ENCODE measurements at places on chromosomes 7 and 10. TPM values are rescaled to one million over a fixed set of nuclear protein-coding genes. Genes with fewer than 3 reads are reported as not detected.

Gene PVRIG
- total RNA-seq: not detected

Gene RSPH10B2
- total RNA-seq: 1.0 TPM

Gene MEST
- 186 TPM for total RNA-seq

Gene NEUROD6
- total RNA-seq: not detected

Gene CYCS
- total RNA-seq: 127 TPM

Gene ADAM12
- 18.4 TPM for total RNA-seq

Gene CAMK2B
- total RNA-seq: 55.1 TPM

Gene ZNF467
- 1.4 TPM for total RNA-seq

Gene ARHGEF35
- 0.69 TPM for total RNA-seq

Gene HMX2
- not detected for total RNA-seq

Gene TUBAL3
- not detected for total RNA-seq

Gene RASA4B
- 40.1 TPM for total RNA-seq

Gene CYP2C19
- total RNA-seq: not detected

Gene CALN1
- total RNA-seq: 3.5 TPM

Gene GRM3
- total RNA-seq: not detected

Gene NODAL
- total RNA-seq: not detected

Gene GARIN1A
- 8.2 TPM for total RNA-seq

Gene CNNM1
- 0.10 TPM for total RNA-seq

Gene SCRN1
- total RNA-seq: 168 TPM

Gene NKX1-2
- total RNA-seq: 0.59 TPM

- DNase-seq: no peak
Observed at GRCh38 chr10:1101946-1102345, 45.8 kb downstream of the WDR37 start.

DNA sequence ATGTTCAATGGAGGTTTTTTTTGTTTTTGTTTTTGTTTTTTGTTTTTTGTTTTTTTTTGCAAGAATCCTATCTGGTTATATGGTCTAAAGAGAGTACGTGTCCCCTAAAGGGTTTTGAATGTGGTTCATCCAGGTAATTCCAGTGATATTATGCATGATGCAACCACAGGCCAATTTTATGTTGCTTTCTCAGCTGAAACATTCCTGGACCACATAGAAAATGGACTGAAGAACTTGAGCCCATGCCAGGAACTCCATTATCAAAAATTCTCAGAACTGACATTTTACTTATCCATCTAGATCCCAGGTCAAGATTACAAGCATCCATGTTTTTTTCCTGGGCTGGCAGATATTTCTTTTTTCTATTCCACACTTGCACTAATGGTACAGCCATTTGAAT, 11.5 kb upstream of the MINDY3 start:
- no peak for DNase-seq

DNA sequence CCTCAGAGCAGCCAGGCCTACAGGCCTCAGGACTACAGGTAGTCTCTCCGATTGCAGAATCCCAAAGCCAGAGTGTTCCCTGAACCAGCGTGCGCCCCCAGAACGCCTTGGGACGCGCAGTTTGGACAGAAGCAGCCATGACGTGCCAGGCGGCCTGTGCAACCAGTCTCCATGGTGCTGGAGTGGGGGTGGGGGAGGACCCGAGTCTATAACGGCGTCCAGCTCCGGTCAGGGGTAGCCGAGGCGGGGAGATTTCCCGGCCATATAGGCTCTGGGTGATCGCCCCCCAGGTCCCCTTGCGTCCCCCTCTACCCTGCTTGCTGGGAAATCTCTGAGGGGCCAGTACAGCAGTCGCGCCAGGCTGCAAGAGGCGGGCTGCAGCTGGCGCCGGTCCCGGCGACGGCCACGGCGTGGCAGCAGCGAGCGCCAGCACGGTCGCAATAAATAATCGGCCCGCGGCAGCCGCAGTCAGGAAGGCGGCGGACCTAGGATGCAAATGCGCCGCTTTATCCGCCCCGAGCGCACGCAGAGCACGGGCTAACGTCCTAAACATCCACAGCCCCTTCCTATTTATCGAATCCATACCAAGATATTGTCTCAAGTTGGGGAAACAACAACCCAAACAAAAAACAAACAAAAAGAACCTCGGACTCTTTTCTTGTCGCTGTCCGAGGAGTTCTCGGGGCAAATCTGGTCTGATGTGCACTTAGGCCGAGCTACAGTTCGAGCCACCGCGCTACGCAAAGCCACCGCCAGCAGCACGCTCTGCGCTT, 1.6 kb downstream of the HOXA3 start:
- DNase-seq: peak; percentile 85

DNA sequence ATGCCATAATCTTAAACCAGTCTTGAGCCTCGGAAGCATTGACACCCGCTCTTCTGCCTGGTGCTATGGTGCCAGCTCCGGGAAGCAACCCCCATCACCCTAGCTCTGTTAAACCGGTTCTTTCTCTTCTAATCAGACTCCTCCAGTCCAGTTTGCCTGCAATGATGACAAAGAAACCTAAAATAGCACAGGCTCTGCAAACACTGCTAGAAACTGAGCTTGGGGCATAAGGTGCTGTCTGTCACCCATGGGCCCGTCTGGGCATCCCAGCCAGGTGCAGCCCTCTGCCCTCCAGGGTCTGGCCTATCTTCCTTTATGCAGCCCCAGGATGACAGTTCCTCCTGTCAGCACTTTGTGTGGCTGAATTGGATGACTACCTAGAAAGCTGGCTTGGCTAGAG, 14.2 kb upstream of the CAMK2G start:
- no peak for DNase-seq

DNA sequence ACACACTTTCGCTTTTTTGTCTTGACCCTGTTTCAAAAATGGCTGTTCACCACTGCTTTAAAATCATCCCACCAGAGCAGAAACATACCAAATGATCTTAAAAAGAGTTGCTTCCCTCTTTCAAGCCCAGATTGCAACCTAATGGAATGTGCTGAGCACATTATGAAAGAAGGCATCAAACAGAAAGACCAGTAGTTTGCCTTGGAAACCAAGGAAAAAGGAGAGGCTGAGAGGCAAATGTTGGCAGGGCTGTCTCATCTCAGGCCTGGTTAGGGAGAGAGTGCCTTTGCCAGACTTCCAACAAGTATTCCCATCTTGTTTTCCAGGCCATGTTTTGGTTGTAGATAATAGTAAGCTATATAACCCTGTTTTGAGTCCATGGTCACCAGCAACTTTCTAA, 64.3 kb downstream of the ABCB4 start:
- no peak for DNase-seq

GRCh38 chr10:37733822-37734221, 123.6 kb downstream of the ZNF248 start:
- DNase-seq: no peak

- DNase-seq: no peak
Observed at GRCh38 chr10:132482090-132482800, 55.3 kb upstream of the INPP5A start.

DNA sequence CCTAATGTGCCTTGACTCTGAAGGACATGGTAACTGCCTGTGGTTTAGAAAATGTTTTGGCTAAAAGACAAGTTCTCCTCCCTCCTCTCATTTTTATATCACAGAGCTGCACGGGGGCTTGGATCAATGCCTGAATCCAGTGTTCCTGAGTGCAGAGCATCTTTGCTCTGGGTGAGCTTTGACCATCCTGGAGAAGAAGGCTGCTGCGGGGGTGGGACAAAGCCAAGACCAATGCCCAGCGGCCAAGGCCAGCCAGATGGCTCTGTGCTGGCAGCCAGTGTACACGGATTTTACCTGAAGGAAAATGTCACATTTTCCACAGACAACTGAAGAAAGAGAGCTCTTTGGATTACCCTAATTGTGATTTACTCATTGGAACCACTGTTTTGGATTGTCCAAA, 102.0 kb upstream of the TARP start:
- no peak for DNase-seq

DNA sequence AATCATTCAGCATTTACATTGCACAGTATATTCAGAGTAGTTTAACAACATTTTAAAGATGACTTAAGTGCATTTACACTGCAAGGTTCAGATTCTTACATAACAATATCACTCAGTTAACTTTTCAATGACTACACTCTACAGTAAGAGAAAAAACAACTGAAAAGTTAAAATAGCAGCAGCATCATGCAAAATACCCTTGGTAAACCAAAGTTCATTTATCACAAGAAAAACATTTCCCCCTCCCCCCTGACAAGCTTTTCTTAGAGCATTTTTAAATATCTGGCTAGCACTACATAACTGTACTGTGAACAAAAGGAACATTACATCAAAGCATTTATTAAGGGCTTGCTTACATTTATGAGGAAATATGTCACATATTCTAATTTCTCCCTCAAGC, 179.5 kb upstream of the HGF start:
- no peak for DNase-seq

- DNase-seq: no peak
Observed at GRCh38 chr10:132117636-132118190, 52.0 kb downstream of the JAKMIP3 start.

DNA sequence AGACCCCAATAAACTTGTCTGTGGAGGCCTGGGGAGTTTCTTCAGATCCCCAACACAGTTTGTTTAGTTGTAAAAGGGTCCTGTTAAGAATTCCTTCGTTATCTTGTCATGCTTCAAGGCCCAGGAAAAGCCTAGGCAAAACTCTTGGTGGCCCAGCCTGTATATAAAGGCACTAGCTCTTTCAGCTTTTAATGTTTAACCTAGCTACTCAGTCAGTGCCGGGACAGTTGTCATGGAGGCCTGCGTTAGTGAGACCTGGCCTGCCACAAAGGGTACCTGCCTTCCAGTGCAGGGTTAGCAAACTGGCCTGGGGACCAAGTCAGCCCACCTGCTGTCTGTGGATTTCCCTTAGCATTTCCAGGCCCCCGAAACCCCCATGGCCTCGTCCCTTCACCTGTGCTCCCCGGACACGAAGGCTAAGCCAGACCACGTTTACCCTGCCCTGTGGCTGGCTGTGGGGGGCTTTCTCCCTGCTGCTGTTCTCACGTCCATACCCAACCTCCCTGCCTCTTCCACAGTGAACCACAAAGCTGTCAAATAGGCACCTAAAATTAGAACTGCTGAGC, 96.9 kb upstream of the PPP2R2D start:
- no peak for DNase-seq

- DNase-seq: no peak
Observed at GRCh38 chr10:93334901-93335327, 147.2 kb downstream of the MYOF start.

- DNase-seq: no peak
Observed at GRCh38 chr10:100837300-100837699, 75.5 kb upstream of the SLF2 start.

DNA sequence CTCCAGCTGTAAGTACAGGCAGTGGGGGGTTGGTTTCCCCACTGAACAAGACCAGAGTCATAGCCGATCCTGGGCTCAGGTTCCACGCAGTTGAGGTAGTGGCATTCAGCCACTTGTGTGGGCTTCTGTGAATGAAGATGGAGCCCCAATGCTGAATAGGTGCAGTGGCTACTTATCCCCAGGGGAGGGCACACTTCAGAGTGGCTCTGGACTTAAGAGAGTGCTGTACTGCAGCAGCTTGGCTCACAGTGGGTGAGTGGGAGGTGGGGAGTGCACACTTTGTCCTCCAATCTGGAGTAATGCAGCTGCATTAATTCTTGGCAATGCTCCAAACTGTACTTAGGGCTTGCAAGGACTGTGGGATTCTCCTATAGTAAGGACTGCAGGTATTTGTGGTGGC, 81.9 kb downstream of the BUB3 start:
- DNase-seq: no peak

DNA sequence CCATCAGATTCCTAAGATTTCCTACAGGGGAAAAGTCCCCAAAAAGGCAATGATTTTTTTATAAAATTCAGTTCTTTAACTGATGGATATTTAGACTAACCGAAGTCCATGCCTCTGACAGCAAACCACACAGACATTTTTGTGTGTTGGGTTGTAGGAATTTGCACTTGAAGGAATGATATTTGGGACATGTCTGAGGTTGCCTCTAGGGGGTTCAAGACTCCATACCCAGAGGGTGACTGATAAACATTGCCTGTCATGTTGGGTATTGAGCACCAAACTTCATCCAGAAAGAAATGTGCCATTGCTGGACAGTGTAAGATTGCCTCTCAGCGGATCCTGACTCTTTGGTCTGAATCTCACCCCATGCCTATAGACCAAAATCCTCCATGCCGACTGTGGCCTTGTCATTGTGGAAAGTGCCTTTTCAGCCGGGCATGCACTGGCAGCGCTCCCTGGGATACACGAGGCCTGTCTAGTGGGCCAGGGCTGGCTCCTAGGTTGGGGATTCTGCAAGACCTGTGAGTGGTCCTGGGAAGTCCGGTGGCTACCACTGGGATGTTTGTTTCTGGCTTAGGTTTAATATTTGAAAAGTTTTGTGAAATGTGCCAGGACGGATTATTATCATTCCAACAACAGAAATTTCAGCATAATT, 252.9 kb downstream of the WDR37 start:
- no peak for DNase-seq

DNA sequence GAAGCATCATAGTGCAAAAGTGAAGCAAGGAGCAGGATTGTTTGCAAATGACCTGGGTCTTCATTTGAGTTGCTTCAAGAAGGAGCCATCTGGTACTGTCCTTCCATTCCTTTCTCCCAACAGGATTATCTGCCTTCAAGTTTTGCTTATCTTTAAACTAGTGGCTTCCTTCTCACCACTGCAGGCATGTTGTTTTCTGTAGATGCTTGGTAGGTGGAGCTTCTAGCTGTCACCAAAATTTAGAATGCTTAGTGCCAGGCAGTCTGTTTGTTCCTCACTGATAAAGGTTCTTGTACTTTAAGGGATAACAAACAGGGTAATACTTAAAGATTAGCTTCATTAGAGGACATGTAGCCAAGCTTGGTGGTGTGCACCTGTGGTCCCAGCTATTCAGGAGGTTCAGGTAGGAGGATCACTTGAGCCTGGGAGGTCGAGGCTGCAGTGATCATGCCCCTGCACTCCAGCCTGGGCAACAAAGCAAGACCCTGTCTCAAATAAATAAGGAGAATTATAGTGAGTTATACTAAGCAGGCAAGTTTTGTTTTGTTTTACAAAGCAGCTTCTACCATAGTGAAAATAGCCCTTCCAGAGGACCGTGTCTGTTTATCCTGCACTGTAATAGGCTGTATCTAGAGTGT, 5.7 kb downstream of the ARL5B start:
- no peak for DNase-seq

- DNase-seq: no peak
Observed at GRCh38 chr10:71802715-71803488, 29.6 kb upstream of the VSIR start.

DNA sequence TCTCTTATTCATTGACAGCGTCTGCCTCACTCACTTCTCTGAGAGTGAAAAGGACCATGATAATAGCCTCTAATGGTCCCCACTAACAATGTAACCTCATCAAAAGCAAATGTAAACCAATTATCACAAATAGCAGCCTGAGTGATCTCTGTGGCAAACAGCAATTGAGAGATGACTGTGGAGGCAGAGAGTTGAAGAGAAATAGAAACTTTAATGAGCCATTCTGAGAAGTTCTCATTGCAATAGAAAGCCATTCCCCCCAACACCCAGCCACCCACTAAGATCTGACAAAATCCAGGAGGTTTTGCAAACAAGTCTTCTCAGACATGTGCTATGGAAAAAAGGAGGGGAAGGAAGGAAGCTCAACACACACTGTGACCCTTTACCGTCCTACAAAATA, 44.2 kb upstream of the RNF148 start:
- DNase-seq: no peak

- DNase-seq: no peak
Observed at GRCh38 chr10:30819341-30820181, 190.0 kb upstream of the LYZL2 start.

- DNase-seq: no peak
Observed at GRCh38 chr7:27205325-27206280, 5.7 kb upstream of the HOXA13 start.

- DNase-seq: no peak
Observed at GRCh38 chr10:142371-142770, 7.1 kb downstream of the ZMYND11 start.
